ENCODE measurements at places on chromosomes 16 and 17. TPM values are rescaled to one million over a fixed set of nuclear protein-coding genes. Genes with fewer than 3 reads are reported as not detected.

The TIMP2 gene
- polyA plus RNA-seq, result 256 TPM

The TANGO6 gene
- 5.5 TPM for polyA plus RNA-seq

The YBX2 gene
- 0.54 TPM for polyA plus RNA-seq

The ASPA gene
- not detected for polyA plus RNA-seq

The HSD17B2 gene
- not detected for polyA plus RNA-seq

The TVP23A gene
- polyA plus RNA-seq, result 0.24 TPM

The PLD6 gene
- 4.5 TPM for polyA plus RNA-seq

The PRRT2 gene
- 29.3 TPM for polyA plus RNA-seq

The ABI3 gene
- 2.8 TPM for polyA plus RNA-seq

The NPIPA8 gene
- polyA plus RNA-seq, result 19.1 TPM

The ABCA3 gene
- polyA plus RNA-seq, result 6.9 TPM

The TBC1D26 gene
- polyA plus RNA-seq, result not detected

The GP1BA gene
- polyA plus RNA-seq, result not detected

The COL1A1 gene
- 265 TPM for polyA plus RNA-seq

The HID1 gene
- polyA plus RNA-seq, result 2.5 TPM

The KCNJ12 gene
- polyA plus RNA-seq, result 0.36 TPM

The ARHGAP44 gene
- 0.11 TPM for polyA plus RNA-seq

The ZNF469 gene
- polyA plus RNA-seq, result 0.24 TPM

The CTRB2 gene
- not detected for polyA plus RNA-seq

The UMOD gene
- polyA plus RNA-seq, result not detected

The ETV4 gene
- 27.3 TPM for polyA plus RNA-seq

The SLC6A2 gene
- 12.7 TPM for polyA plus RNA-seq

The KRT40 gene
- not detected for polyA plus RNA-seq

The C16orf82 gene
- polyA plus RNA-seq, result not detected

The DNASE1L2 gene
- polyA plus RNA-seq, result 2.5 TPM

The CD300LB gene
- not detected for polyA plus RNA-seq

The FOXF1 gene
- 0.02 TPM for polyA plus RNA-seq

The PLA2G10 gene
- not detected for polyA plus RNA-seq

The GABARAP gene
- 585 TPM for polyA plus RNA-seq

The XAF1 gene
- 0.03 TPM for polyA plus RNA-seq

The LGALS9B gene
- polyA plus RNA-seq, result not detected

The CDRT15 gene
- polyA plus RNA-seq, result not detected

The MT4 gene
- not detected for polyA plus RNA-seq

The KRTAP9-8 gene
- not detected for polyA plus RNA-seq

The NAGS gene
- polyA plus RNA-seq, result 1.6 TPM
